MG63 (cell line): ENCODE measurements at places on chromosomes 4 and X.

GRCh38 chrX:103329991-103330390, at the start of gene TCEAL7:
TCEAL7 (plus strand) TSS chrX:103330239; CDS start chrX:103331404, 1,165 bp downstream.
- DNase-seq, result no peak

DNA sequence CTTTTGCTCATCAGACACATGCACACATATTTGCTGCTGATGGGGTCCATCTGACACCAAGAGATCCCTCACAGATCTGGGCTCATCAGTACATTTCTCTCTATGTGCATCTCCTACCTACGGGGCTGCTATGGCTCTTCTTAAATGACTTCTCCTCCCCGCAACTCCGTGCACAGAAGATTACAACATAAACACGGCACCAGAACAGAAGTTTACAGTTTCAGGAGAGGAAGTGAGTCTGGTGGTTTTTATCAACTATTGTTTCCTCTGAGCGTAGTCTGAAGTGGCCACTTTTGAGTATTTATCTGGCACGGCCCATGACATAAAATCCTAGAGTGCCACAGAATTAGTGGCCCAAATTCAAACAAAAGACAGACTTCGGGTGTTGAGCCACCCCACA, 263.8 kb downstream of the PRDM5 start:
- DNase-seq, result no peak

GRCh38 chr4:172698256-172698655, 470.4 kb upstream of the GALNT7 start:
- DNase-seq, result no peak

GRCh38 chr4:12555011-12555410, 929.1 kb downstream of the RAB28 start:
- DNase-seq, result peak; percentile 19

DNA sequence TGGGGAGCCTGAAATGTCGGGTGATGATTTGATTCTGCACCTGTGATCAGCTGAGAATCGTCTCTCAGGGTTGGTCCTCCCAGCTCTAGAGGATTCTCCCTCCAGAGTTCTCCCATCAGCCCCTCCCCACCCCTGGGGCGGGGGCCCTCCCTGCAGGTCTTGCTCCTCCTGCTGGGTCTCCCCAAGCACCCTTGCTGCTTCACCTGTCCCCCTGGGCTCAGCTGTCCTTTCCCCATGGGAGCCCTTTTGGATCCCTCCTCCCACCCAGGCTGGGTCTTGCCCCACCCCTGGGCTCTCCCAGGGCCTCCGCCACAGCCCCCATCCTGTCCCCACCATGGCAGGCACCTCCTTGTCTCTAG, 22.2 kb downstream of the PSAPL1 start:
- DNase-seq, result no peak

GRCh38 chrX:72169008-72169728, 12.4 kb upstream of the PIN4 start:
- no peak for DNase-seq

DNA sequence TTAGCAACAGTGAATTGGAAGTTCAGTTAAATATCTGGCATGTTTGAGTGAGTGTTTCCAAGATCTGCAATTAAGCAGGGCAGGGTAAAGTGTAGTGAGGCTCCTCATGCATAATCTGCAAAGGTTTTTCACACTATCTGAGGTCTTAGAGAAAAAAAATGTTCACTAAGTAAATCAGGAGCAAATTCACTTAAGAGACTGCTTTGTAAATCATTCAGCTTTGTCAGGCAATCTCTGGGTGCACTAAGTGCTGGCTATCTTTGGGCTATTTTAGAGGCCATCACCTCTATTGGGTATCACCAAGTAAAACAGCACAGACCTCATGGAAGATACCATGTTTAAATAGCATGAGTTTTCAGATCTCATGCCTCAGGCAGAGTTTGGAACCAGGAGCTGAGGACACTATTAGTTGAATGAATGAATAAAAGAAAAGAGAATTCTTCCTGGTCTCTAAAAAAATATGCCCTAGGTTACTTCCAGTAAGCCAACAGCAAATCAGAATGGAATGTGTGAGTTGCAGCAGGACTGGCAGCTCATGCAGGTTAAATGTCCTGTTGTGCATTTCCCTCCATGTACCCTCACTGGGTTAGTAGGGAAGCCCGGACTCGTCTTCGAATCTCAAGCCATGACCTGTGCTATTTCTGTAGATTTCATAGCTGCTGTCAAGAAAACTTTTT, 195.3 kb downstream of the KCNIP4 start:
- no peak for DNase-seq

DNA sequence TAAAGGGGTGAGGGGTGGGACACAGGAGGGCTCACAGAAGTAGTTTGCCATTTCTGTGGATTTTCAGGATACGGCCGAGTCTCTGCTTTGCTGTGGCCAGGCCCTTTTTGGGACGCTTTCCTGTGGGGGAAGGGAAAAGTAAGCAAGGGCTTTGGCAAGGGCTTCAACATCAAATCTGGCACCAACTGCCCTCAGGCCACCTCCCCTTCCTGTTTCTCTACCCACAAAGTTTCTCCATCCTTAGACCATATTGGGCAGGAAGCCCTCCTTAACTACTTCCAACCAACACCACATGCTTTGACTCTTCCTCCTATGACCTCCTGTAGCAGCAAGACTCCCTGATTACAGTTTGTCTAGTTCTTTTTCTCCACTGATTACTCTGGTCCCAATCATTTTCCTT, 105.1 kb downstream of the PHF8 start:
- no peak for DNase-seq

- DNase-seq, result no peak
Observed at GRCh38 chr4:166980419-166980818, 253.9 kb downstream of the SPOCK3 start.

DNA sequence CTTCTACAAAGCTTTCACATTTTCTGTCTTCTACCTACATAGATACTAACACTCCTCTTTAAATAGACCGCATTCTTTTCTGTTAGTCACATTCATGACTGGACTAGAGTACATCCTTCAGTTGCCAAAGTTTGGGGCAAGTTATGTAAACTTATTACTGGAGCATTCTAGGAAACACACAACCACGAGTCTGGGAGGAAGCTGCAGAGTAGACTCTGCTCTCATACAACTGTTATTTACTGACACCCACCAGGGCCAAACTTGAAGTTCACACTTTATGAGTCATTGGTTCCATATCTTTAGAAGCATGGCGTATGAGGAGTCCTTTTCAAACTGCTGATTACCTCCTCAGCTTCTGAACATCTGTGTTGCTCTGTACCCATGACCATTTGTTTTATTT, 87.0 kb downstream of the RNF150 start:
- DNase-seq, result peak; percentile 79

- DNase-seq, result peak; percentile 51
Observed at GRCh38 chr4:159358226-159358625, 255.3 kb downstream of the RAPGEF2 start.

GRCh38 chrX:136097871-136098805, 49.2 kb upstream of the FHL1 start:
- DNase-seq, result no peak

DNA sequence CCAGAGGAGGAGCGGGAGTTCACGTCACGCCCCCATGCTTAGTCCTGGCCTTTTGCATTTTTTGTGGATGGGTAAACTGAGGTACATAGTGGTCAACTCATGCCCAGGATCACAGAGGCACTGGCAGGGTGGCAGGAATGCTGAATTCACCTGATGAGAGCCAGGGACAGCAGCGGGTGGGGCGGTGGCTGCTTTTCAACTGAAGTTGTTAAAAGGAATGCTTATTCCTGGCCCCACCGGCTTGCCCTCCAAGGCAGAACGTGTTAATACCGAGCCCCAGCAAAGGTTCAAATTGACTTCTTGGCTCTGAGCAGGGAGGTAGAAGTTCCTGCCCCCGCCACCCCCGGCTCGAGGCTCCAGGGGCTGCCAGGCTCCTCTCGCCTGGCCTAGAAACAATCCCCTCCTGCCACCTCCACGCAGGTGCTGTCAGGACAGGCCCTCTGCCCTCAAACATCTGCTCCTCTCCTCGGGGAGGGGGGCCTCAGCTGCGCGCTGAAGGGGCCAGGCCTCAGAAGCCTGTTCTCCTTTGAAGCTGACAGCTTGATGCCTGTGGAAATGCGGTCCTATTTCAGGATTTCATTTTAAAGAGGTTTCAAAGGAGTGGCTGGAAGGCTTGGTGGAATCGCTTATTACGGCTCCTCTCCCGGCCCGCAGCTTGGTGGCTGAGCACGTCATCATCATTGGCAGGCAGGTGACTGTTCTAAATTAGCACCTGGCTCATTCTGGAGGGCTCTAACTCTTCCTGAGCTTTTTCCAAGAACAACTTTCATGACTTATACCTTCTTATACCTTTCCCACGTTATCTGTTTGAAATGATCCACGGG, 93.0 kb downstream of the PHKA2 start:
- DNase-seq, result no peak

DNA sequence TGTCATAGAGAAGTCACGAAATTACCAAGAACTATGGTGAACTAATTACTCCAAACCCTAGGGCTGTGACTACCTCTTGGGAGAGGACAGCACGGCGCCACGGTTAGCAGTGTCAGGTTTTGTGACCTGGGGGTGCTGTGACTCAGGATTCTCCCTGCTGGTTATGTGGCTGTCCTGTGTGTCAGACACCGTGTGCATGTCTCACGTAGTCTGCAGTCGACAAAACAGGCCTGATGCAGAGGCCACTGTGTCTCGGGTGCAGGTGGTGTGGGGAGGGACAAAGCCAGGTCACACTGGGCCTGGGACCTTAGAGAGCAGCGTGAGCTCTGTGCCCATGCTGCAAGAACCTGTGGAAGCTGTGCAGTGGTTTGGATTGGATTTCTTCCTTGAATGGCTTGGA, 34.1 kb downstream of the TNIP2 start:
- DNase-seq, result no peak

GRCh38 chrX:13489454-13489853, 79.9 kb upstream of the EGFL6 start:
- DNase-seq, result peak; percentile 70

- no peak for DNase-seq
Observed at GRCh38 chr4:81366779-81367178, 104.9 kb downstream of the RASGEF1B start.

GRCh38 chr4:139603576-139604410, 47.8 kb upstream of the SETD7 start:
- DNase-seq, result no peak

DNA sequence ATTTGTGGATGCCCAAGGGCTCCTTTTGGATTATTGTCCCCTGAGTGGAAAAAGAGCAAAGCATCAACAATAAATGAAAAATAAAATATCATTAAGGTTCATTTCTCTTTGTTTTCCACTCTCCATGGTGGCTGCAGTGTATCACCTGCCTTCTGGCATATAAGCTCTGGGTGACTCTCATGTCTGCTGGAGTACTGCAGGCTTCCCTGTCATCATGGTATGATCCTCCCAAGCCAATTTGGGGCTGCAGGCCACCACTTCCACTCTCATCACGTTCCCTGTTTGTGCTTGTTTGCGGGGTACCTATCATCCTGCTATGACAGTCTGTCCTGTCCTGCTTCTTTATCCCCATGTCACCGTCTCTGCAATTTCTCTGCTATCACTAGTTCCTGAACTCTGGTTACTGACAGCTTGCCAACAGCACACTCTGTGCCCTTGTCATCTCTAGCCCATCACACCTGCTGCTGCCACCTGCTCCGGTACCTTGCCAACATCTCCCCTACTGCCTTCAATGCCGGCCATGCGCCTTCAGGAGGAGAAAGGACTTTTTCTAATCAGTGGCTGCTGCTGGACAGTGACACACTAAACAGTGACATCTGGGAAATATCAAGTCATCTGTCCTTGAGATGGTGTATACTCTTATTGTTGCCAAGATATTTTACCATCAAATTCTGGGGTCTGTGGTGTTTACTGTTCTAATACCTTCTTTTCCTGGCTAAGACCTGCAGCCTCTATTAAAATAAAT, 23.0 kb upstream of the FGF5 start:
- DNase-seq, result no peak

DNA sequence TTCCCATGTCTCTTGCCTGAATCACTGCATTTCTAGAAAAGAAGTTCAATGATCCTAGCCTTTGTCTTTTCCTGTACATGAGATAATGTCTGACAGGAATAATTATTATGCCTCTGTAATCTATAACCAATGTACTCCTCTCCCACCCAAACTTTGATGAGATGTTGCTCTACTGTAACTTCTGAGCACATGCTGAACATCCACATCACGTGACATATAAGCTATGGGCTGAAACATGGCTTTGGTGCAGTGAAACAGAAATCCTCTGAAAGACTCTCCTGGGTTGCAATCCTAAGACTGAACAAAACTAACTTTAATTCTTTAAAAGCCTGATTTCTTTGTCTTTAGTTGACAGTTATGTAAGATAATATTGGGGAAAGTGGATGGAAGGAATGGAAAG, 1.5 kb upstream of the ADAD1 start:
- no peak for DNase-seq

- DNase-seq, result no peak
Observed at GRCh38 chr4:120080533-120080932, 13.9 kb upstream of the MAD2L1 start.

- DNase-seq, result no peak
Observed at GRCh38 chr4:153347117-153347516, 2.6 kb downstream of the MND1 start.

DNA sequence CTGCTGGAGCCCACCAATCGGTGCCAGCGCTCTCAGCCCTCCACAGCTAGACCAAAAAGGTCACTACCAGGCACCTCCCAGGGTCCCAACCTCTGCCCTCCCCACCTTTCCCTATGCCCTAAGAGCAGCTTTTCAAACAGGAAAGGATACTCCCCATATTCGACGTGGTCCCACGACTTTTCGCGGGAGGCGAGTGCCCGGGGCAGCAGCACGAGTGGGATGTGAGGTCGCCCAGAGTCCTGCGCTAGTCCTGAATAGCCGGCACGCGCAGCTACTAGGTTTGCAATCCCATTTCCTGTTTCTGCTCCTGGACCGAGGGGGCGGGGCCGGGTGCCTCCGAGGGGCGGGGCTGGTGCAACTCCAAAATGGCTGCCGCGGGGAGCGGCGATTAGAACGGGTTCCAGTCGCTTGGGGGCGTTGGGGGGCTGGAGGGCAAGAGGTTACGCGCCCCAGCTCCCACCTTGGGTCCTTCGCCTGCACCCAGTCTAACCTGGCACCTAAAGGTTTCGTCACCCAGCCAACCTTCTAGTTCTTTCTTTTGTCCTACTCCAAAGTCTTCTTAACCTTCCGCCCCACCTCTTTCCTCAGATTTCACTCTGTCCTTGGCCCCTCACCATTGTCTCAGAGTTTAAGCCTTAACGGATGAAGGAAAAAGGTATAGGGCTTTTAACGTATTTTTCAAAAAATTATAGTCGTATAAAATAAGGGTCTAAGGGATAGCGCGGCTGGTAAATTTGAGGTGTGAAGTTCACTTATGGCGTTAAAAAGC, 85.0 kb upstream of the TENT5D start:
- DNase-seq, result no peak

DNA sequence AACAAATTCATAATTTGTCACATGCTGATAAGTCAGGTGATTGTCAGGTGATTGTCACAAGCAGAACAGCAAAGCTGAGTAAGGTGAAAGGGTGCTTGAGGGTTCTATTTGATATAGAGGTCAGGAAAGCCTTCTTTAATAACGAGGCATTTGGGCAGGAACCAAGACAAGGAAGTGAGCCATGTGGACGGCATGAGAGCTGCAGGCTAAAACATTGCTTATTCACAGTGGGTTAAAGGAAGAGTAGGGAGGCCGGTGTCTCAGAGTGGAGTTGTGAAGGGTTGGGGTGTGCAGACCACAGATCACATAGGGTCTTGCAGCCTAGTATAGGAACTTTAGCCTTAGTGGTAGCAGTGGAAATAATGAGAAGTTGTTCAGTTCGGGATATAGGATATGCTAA, 31.3 kb upstream of the CYP2U1 start:
- no peak for DNase-seq
